ENCODE measurements at places on chromosomes 5 and 9.

GRCh38 chr9:19410594-19410993 is 1.8 kb downstream of the ACER2 start:
- no peak for DNase-seq

- no peak for DNase-seq
These were observed 256.7 kb upstream of the NREP start for GRCh38 chr5:112013660-112014059.

GRCh38 chr5:113379936-113380806 is 54.6 kb downstream of the TSSK1B start:
- no peak for DNase-seq

- no peak for DNase-seq
These were observed 50.9 kb downstream of the ANKRD31 start for GRCh38 chr5:75185763-75186162.

DNA sequence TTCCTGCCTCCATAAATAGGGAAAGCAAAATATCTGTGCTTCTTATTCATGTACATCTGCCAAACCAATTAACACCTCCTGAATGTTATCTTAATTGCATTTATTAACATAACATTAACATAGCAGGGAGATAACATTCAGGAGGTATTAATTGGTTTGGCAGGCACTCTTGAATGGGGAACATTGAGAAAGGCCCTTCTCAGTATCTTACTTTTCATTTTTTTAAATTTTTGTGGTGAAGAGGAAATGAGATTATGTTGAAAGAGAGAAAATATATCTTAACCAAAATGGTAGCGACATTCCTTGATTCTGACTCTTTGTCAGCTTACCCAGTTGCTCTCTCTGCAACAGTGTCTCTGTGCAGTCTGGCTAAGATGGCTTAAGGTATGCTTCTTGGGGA is 100.4 kb upstream of the TLE1 start:
- DNase-seq = no peak

GRCh38 chr5:146794326-146795029 is 84.1 kb downstream of the PPP2R2B start:
- DNase-seq = no peak

- DNase-seq = no peak
These were observed 69.0 kb downstream of the DAB2IP start for GRCh38 chr9:121720311-121721057.

GRCh38 chr5:68534131-68534940 is 318.8 kb downstream of the PIK3R1 start:
- DNase-seq = peak; percentile 85

DNA sequence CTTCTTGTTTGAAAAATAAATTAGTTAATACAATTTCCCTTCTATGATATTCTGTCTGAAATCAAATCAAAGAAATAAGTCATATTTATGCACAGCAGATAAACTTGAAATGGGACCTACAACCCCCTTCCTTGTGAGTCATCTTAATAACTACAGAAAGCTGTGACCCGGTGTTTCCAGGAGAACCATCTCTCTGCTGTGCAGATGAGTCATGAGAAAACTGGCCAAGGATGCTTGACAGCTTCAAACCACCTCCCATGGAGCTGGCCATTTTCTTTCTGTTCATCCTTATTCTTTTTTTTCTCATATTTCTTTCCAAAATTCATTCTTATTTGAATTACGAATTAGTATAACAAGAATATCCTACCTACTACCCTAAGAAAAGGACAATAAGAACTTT is 43.4 kb upstream of the NR4A3 start:
- DNase-seq = no peak

- no peak for DNase-seq
These were observed 4.8 kb downstream of the FAM78A start for GRCh38 chr9:131271506-131271931.

DNA sequence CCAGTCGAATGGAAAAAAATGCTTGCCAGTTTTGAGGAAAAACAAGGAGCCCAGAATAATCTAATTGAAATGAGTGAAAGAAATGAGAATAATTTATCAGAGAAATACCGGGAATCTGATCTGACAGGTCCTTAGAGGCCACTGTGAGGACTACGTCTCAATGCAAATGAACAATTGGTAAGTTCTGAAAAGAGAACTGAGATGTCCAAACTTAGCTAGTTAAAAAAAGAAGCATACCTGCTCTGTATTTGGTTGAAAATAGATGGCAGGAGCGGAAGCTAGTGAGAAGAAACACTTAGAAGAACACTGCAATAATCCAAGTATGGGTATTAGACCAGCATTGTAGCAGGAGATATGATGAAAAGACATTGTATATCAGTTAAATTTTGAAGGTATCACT is 161.2 kb downstream of the CDH9 start:
- DNase-seq = no peak

DNA sequence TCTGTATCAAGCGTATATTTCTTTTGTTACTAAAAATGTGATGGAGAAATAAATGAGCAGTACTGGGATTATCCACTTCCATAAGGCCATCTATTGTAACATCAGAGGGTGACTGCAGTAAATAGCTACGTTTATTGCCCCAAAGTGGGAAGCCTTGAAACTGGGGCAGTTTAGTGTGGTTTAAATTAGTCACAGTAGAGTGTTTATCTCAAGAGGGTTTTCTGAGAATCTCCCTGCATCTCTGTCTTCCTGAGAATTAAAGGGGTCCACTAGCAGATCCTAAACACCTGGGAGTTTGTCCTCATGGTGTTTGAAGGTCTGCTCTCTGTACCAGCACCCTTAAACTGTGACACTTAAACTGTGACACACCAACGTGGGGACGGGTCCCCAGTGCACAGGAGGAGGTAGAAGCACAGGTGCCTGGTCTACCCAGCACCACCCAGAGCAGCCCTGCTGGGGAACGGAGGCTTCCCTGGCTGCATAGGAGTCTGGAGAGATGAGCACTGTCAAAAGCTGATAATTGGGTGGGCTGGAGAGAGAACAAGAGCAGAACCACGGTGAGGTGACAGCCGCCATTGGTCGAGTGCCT is 25.2 kb downstream of the PRRC2B start:
- DNase-seq = no peak

GRCh38 chr9:127203681-127204327 is 60.8 kb upstream of the GARNL3 start:
- DNase-seq = no peak

DNA sequence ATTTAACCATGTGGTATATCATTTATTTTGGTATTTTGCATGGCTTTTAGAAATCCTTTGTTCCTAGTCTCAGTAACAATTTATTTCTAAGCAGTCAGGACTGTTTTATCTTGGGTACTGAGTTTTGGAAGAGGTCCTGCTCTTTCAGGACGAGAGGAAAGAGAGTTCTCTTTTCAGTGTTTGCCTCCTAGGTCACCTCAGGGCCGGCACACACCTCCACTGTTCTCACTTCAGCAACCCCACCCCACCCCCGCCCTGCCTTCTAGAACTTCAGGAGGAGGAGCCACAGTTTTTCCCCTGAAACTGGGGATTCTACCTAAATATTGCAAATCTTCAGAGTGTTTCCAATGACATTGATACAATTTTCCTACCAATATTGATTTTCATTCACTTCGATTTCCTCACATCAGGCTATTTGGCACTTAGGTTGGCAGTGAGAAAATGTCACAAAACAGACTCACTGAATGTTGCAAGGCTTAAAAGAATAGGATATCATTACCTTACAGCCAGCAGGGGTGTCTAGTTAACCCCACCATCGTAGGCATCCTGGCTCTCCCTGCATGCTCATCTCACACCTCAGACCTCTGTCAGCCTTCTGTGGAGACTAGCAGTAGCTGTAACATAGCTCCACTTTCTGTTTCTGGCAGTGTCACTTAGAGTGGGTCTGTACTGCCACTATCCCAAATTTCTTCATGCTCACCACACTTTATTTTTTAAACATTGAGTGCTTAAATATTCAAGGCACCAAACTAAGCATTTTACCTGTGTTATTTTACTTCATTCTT is 5.4 kb downstream of the IGIP start:
- DNase-seq = no peak

DNA sequence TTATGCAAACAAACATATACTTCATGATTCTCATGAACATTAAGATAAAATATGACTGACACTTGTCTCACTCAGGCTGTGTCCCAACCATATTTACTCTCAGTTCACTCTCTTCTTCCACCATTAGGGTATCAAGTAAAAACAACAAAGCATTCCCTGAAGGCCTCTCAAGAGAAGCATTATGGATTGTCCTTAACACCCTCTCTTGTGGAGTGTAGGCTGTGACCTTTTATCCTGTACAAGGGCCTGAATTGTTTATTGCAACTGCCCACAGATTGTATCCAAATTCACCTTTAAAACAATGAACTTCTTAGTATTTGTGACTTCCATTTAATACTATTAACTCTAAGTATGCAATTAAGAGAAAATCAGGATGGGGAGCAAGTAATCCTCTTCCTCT is 78.1 kb downstream of the RICTOR start:
- no peak for DNase-seq

GRCh38 chr9:8821910-8822666 is 1022.5 kb upstream of the DMAC1 start:
- DNase-seq = no peak

DNA sequence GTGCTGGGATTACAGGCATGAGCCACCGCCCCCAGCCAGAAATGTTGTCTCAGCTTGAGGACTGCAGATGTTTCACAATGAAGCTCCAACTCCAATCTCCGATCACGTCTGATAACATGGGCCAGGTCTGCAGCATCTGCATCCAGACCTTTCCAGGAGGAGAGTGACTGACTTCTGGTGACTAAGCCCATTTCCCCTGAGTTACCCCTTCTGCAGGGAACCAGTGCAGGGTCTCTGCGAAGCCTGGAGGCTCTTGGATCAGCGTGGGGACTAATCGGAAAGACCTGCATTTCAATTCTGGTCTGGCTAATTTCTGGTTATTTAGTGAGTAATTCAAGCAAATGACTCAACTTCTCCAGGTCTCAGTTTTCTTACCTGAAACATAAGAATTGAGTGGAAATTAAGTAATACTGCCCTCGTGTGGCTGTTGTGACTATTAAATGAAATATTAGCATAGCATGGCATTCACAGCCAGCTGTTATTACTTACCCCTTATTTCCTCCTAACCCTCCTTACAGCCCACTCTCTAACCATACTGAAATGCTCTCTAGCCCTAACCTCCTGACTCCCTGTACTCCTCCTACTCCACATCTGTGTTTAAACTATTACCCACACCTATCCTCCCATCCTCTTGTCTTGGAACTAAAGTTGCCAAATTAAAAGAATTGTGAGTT is 2.2 kb upstream of the GNPDA1 start:
- no peak for DNase-seq

DNA sequence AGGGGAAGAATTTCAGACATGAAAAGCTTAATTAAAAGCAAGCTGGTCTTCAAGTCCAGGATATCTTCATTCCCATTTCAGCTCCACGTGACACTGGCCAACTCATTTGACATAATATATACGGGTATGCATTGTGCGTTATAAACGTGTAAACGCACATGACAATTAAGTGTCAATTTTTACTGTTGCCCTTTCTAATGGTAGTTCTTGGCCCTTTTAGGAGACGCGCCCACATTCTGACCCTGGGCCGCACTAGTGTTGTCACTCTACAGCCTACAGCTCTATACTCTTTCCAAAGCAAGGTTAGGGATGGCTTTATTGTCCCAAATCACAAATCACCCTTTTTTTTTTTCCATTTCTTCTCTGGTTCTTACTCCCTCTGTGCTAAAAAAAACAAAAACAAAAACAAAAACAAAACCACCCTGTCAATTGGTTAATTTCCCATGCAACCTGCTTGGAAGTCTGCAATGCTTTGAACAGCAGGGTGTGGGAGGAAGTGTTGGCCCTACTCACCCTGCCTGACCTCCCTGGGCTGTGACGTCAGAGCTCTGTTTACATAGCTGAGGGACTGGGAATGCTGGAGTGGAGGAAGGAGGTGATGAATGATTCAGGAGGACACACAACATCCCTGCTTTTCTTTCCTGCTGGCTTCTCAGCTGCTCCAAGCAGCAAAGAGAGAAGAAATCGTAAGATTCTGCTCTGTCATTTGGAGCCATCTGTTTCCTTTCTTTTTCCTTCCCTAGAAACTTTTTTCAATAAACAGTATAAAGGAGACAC is 19.3 kb downstream of the RFK start:
- DNase-seq = no peak

DNA sequence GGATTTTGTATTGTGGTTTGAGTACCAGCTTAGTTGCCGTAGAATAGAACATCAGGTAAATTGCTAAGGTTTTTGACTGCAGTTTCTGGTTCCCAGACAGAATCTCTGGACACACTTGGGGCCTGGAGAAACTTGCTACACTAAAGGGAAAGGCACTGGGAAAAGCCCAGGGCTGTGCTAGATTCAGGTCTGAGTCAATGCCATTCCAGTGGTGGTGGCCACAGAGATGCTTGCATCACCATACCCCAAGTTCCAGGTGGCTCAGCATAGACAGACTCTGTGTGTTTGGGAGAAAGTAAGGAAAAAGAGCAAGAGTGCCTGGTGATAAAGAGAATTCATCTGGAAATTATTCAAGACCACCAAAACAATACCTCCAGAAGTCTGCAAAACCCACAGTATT is 120.6 kb downstream of the HMHB1 start:
- DNase-seq = no peak

- peak; percentile 60 for DNase-seq
These were observed 179.6 kb downstream of the GNAQ start for GRCh38 chr9:77851882-77852595.

GRCh38 chr5:131482617-131483016 is 152.4 kb downstream of the RAPGEF6 start:
- DNase-seq = no peak

GRCh38 chr5:96548905-96549304 is 113.3 kb upstream of the CAST start:
- DNase-seq = no peak

GRCh38 chr9:26954050-26954508 is 2.1 kb upstream of the IFT74 start:
- DNase-seq = no peak

DNA sequence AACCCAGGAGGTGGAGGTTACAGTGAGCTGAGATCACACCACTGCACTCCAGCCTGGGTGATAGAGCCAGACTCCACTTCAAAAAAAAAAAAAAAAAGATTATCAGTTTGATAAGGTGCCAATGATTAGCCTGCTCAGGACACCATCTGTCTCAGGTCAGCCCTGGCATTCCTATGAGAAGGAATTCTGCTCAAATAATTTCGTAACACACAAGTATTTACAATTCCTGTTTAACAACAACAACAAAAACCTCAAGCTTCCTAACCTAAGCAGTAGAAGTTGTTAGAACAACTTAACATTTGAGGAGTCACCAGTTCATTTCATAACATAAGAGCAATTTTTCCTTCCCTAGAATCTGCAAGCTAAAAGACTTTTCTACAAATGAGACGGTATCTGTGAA is 85.0 kb downstream of the LHFPL2 start:
- DNase-seq = no peak

DNA sequence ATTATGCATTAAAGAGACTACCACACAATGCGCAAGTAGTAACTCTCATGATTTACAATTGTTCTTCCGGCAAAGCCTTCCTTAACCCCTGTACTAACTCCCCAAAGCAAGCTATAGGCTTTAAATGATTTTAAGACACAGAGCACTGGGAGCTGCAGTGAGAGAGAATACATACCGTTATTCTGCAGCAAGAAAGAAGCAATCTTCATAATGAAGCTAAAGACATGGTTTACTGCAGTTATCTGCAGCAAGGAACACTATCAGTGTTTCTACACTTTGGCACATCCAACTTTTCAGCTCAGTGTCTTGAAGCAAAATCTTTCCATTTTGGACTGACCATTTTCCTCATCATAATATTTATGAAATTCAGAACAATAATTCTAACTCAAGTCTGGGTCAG is 61.0 kb downstream of the ZFR start:
- no peak for DNase-seq

Measured in DMS79 (cell line).